ENCODE measurements at places on chromosomes 2 and 18.

DNA sequence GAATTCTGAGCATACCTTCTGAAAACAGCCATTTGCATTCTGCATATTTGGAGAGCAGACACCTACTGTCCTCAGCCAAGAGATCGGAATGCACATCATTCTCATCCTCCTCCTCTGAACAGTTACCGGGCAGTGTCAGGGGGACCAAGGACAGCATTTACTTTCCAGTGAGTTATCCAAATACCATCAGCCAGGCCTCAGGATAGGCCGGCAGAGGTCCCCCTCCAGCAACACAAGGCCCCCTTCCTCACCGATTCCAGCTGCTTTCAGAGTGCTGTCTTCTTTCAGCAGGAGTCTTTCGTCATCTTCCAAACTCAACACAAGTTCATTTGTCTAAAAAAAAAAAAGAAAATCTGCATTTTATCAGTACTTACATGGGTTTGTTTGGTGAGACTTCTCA is 55.3 kb downstream of the C2orf76 start:
- DNase-seq, result no peak

- no peak for DNase-seq
Observed at GRCh38 chr2:104758199-104758620, 95.7 kb upstream of the POU3F3 start.

GRCh38 chr2:65974067-65974723 is 460.7 kb upstream of the MEIS1 start:
- DNase-seq, result no peak

GRCh38 chr2:62547854-62548253 is 41.9 kb upstream of the TMEM17 start:
- no peak for DNase-seq

DNA sequence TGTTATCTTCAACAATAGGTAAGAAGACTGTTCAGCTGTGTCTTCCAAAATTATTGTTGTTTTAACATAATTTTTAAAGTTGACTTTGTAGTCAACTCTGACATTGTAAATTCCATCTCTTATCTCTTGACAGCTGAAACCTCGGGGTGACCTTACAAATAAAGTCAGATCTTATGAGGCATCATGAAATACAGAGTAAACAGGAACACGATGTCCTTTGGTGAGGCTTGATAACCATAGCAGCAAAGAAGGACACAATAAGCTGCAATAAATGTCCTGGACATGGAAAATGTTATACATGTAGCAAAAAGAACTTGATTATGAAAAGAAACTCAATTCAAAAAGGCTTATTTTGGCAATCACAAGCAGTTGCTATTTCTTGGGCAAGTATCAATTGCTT is 618.9 kb upstream of the SLC39A10 start:
- no peak for DNase-seq

- no peak for DNase-seq
Observed at GRCh38 chr2:119282146-119282995, 58.7 kb downstream of the STEAP3 start.

GRCh38 chr2:104804148-104804890 is 49.6 kb upstream of the POU3F3 start:
- DNase-seq, result no peak

- DNase-seq, result no peak
Observed at GRCh38 chr2:36559221-36559942, 38.6 kb downstream of the FEZ2 start.

Data from GM19239 (cell line).